ENCODE measurements at places on chromosomes 4 and X. TPM values are rescaled to one million over a fixed set of nuclear protein-coding genes. Genes with fewer than 3 reads are reported as not detected.

- DNase-seq: peak; percentile 96
Observed at GRCh38 chr4:15451866-15452765, 17.6 kb upstream of the CC2D2A start.

Gene FDCSP
- total RNA-seq: not detected

Gene TRIM61
- 2.5 TPM for total RNA-seq

GRCh38 chrX:102860235-102860634 lies 76.8 kb upstream of the RAB40AL start:
- no peak for DNase-seq

GRCh38 chrX:103330681-103331288 lies 746 bp downstream of the TCEAL7 start:
- peak; percentile 15 for DNase-seq

GRCh38 chr4:25913056-25913850 lies 767 bp upstream of the SMIM20 start:
- DNase-seq: no peak

GRCh38 chr4:35516102-35516501 lies 728.2 kb downstream of the ARAP2 start:
- DNase-seq: no peak

Gene GYPA
- not detected for total RNA-seq

DNA sequence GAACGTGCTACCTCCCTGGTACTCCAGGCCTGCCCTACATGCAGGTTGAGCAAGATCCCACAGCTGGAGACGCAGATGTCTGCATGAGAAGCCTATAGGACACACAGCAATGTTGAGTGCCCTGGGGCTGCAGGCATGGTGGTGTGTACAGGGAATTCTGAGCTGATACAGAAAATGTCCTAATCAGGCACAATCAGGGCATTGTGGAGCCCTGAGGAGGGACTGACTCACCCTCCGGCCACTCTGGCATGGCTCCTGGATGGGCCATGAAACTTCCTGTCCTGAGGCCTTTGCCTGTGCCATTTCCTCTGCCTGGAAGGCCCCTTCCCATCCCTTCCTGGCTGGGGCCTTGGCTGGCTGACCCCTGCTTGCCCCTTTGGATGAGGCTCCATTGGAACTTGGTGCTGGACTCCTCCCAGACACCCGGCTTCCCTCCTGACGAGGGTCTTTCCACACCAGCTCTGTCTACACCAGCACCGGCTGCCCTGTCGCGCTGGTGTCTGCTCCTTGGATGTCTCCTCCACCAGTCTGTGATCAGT lies 16.7 kb upstream of the AFAP1 start:
- DNase-seq: peak; percentile 80

- peak; percentile 70 for DNase-seq
Observed at GRCh38 chrX:78139160-78140123, at the start of gene TAF9B. Gene TAF9B (minus strand): TSS chrX:78139650. CDS start chrX:78139611, 39 bp downstream.

DNA sequence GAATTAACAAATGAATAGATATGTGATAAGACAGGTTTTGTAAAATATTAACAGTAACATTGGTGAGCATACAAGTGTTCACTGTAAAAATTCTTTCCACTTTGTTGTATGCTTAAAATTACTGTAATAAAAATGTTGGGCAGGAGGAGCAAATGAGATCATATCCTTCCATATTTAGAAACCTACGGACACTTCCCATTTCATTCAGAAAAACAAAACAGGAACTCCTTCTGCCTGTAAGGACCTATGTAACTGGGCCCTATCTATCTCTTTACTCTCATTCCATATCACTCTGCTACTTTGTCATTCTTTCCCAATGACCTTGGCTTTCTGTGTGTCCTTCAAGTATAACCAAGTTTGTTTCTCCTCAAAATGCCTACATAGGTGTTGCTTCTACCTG lies 53.7 kb upstream of the SLC39A8 start:
- DNase-seq: no peak

Gene USP17L12
- not detected for total RNA-seq

DNA sequence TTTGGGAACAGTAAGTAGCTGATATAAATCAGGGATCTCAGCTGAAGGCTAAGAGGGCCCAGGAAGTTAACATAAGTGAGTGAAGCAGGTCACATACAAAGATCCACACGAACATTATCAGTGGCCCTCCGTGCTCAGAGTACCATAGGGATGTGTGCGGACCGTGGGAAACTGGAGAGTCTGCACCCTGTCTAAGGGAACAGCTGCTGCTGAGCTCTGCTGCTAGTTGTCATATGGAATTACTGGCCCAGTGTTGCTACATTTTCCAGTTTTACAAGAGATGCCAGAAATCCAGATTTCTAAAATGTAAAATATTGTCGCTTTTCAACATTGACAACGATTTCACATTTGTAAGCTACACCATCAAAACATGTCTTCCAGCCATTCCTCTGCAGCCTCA lies 90.5 kb downstream of the RTL5 start:
- no peak for DNase-seq

DNA sequence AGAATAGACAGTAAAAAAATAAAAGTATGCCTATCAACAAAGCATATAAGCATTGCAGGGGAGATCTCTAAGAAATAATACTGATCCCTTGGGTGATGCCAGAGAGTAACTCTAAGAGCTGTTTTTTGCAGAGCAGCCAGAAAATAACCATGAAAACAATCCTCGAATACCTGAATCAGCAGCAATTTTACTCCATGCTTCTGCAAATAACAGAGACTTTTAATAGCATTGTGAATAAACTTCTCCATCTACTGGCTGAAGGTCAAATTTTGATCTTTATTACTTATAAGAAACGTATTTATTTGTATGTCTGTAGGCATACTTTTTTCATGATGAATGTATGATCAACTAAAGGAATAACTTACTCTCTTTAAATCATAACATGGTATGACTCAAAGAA lies 334.5 kb downstream of the GALNTL6 start:
- DNase-seq: peak; percentile 9

DNA sequence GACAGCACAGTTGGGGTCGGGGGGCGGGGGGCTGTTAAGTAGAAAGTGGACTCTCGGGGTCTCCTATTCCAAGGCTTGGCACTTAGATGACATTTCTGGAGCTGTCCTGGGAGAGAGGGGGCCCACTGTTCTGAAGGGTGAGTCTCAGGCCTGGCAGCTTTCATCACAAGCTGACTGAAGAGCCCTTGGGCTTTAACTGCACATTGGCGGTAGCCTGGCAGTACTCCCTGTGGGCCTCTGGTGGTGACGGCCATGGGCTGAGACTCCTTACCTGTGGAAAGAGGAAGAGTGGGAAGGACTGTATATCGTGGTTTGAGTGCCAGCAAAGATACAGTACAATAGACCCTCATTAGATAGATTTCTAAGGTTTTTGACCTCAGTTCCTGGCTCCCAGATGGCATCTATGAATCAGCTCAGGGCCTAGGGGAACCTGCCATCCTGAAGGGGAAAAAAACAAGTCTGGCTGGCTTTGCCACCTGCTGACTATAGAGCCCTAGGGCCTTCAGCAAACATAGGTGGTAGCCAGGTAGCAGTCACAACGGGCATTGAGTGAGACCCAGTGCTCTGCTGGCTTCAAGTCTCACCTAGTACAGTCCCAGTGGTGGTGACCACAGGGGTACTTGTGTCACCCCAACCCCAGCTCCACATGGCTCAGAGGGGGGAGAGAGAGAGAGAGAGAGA lies 87.9 kb downstream of the ANKRD17 start:
- DNase-seq: no peak

DNA sequence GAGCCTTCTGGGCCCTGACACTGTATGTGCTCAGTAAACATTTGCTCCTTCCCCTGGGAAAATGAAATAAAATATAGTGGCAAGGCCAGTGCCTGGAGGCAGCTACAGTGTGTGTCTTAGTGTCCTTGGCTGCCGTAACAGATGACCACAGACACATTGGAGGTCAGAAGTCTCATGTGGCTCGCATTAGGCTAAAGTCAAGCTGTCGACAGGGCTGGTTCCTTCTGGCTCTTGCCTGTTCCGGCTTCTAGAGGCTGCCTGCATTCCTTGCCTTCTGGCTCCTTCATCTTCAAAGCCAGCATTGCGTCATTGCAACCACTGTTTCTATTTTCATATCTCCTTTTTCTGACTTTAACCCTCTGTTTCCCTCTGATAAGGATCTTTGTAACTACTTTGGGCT lies 83.6 kb upstream of the STX18 start:
- peak; percentile 44 for DNase-seq

GRCh38 chrX:49157194-49157593 lies 5.4 kb upstream of the MAGIX start:
- no peak for DNase-seq

DNA sequence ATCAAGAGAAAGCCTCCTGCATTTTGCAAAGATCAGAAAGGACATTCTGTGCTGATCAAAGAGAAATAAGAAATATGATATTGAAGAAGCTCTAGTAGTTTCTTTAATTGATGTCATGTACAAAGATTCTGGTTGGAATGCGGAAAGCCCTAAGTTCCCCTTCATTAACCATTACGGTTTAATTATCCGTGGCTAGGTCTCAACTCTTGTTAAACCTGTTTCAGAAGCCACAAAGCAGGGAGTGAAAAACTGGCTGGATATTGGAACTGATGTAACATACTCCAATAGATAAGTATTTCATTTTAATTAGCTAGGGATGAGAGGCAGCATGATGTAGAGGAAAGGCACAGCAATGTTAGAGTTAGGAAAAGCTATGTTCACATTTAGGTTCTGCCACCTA lies 55.7 kb downstream of the SPANXN3 start:
- DNase-seq: no peak

GRCh38 chr4:140556372-140557085 lies 12.2 kb downstream of the UCP1 start:
- no peak for DNase-seq

Gene CLIC2
- total RNA-seq: 12.6 TPM

- no peak for DNase-seq
Observed at GRCh38 chrX:150903110-150903508, 4.6 kb upstream of the CD99L2 start.

GRCh38 chr4:19711871-19712270 lies 539.8 kb upstream of the SLIT2 start:
- DNase-seq: peak; percentile 43

DNA sequence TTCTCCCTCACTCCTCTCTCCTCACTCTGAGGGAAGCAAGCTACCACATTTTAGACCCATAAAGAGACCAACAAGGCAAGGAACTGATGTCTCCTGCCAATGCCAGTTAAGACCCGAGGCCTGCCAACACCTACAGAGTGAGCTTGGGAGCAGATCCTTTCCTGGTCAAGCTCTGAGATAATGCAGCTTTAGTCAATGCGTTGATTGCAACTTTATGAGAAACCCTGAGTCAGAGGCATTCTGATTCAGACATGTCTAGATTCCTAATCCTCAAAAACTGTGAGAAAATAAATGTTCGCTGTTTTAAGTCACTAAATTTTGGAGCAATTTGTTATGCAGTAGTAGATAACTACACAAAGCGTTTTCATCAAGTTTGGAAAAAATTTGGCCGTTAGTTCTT lies 115.5 kb downstream of the JADE1 start:
- peak; percentile 4 for DNase-seq
